ENCODE measurements at places on chromosomes 1 and 21.

- DNase-seq = no peak
These were observed 251.4 kb upstream of the SNX7 start for GRCh38 chr1:98410082-98410481.

DNA sequence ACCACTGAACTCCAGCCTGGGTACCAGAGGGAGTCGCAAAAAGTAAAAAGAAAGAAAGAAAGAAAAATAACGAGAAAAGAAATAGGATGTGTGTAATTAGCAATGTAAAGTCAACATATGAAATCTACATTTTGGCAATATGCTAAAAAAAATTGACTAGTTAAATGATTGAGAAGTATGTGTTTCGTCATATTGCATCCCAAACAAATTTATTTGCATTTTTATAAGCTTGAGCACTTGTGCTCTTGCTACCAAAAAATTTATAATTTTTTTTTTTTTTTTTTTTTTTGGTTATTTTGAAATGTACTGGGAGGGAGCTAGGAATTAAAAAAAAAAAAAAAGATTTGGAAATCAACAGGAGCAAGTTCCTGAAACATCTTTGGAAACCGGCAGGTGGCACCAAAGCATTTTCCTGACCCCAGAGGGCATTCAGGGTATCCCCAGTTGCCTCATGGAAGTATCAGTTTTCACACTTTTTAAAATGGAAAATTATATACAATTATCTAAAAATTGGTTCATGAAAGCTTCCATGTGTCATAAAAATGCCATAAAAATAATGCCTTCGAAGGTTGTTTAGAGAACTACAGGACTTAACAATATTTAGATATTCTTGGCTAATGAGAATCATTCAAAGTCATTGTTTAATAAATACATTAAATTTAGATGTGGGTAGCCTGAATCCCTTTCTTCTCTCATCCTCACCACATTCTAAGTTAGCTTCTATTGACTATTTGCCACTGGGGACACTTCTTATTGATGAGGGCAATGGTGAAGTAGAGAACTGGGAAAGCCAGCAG is 4.8 kb upstream of the HEATR1 start:
- DNase-seq = no peak

DNA sequence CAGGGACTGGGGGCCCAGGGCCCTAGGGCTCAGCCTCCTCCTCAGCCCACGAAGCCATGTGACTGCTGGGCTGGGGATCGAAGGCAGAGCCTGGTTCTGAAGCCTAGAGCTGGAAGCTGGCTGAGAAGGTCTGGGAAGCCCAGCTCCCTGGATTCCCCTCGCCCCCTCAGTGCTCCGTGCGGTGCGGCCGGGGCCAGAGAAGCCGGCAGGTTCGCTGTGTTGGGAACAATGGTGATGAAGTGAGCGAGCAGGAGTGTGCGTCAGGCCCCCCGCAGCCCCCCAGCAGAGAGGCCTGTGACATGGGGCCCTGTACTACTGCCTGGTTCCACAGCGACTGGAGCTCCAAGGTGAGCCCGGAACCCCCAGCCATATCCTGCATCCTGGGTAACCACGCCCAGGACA is 9.1 kb downstream of the ADAMTSL4 start:
- no peak for DNase-seq

- DNase-seq = no peak
These were observed 44.4 kb upstream of the SCMH1 start for GRCh38 chr1:41286486-41286885.

DNA sequence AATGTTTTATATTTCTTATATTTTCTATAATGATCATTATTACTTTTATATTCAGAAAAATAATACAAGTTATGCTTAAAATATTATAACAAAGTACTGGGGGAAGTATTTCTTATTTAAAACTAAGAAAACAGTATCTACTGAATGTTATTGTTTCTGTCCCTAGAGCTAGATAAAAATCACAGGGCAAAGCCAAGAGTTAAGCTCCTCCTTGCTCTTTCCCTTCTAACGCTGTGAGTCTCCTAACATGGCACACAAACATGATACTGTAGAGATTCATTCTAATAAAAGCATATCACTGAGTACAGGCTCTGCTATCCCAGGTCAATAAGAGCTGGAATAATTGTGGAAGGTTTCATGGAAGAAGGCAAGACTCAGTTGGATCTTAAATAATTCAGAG is 53.4 kb downstream of the PTPN14 start:
- DNase-seq = no peak

DNA sequence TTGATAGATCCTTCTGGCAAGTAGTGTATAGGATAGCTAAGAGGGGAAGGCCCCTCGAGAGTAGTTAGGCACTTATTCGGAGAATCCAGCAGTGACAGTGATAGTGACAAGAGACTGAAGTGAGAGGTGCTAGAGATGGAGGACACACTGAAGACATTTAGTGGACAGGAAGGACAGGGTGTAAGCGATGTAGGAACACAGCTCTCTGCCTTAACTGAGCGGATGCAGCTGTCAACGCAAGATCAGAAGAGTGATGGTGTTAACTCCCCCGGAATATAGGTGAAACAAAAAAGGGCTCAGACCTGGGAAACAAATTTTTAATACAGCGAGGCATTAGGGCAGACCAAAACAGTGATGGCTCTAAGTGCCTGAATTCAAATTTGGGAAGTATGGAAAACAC is 15.8 kb downstream of the SOD1 start:
- no peak for DNase-seq

GRCh38 chr1:60068393-60069045 is 5.1 kb downstream of the C1orf87 start:
- no peak for DNase-seq

GRCh38 chr1:110114784-110115183 is 2.5 kb downstream of the UBL4B start:
- no peak for DNase-seq

DNA sequence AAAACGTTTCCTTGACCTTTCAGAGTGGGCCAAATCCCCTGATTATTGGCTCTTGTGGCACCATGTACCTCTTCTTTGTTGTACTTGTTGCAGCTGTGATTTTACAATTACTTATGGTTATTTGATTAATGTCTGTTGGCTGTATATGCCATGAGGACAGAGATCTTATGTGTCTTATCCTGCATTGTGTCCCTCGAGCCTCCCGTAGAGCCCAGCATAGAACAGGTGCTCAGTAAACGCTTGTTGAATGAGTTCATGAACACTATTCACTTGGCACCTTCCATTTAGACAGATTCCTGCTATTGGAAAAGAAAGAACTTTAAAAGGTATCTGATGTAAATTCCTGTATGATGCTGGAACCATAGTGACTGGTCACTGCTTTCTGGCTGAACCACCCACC is 48.4 kb downstream of the PGM1 start:
- DNase-seq = no peak

GRCh38 chr1:178951600-178951999 is 74.1 kb upstream of the FAM20B start:
- DNase-seq = no peak

DNA sequence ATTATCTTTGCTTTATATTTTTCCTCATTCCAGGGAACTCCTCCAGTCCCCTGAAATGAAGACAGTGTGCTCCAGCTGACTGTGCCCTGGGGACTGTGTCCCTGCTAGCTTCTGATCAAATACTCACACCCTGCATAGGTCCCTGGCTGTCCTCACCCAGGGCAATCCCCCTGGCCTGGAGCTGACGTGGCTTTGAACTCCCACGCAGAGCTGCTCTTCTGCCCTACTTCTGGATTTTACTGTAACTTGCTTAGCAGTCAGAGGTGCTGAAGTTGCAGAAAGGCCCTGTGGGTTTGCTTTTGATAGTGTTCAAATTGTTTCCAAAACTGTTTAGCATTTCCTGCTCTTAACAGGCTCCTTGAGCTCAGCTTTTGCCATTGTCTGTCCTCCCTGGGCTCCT is 186.5 kb downstream of the FASLG start:
- DNase-seq = peak; percentile 14

GRCh38 chr1:154171223-154171583 is 16.3 kb upstream of the NUP210L start:
- no peak for DNase-seq

DNA sequence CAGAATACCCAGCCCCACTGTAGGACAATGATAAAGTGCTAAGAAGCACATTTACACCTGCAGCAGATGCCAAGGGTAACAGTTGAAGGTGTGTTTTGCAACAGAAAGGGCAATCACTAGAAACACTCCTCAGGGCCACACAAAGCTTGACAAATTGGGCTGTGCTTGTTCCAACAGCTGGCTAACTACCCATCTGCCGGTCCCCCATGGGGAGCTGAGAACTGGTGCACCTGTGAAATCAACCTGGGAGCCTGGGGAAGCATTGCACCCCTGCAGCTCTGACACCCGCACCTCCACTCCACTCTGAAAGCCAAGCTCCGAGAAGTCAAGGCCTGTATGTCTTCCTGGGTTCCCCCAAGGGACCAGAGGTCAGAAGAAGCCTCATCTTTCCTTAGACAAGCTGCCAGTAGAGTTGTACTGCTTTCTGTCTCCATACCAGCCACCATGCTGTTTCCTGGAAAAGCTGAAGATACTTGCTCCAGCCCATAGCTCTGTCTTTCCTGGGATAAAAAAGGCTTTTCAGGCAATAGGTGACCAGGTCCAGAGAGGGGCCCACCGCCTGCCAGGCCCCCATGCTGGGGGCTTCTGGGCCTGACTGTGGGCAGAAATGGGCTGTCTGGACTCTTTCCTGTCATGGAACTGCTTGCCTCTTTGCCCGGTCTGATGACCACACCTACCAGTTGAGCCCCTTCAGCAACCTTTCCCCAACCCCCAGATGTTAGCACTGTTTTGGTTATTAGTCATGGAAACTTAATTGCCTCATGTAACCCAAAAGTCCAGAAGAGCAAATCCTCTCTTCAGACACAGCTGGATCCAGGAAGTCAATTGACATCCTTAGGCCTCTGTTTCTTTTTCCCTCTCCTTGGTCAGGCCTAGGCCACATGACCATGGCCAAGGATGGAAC is 93.6 kb downstream of the KIF14 start:
- no peak for DNase-seq

GRCh38 chr1:150235294-150235851 is 539 bp downstream of the ANP32E start:
- peak; percentile 12 for DNase-seq

GRCh38 chr1:204697893-204698292 is 12.4 kb upstream of the LRRN2 start:
- no peak for DNase-seq

DNA sequence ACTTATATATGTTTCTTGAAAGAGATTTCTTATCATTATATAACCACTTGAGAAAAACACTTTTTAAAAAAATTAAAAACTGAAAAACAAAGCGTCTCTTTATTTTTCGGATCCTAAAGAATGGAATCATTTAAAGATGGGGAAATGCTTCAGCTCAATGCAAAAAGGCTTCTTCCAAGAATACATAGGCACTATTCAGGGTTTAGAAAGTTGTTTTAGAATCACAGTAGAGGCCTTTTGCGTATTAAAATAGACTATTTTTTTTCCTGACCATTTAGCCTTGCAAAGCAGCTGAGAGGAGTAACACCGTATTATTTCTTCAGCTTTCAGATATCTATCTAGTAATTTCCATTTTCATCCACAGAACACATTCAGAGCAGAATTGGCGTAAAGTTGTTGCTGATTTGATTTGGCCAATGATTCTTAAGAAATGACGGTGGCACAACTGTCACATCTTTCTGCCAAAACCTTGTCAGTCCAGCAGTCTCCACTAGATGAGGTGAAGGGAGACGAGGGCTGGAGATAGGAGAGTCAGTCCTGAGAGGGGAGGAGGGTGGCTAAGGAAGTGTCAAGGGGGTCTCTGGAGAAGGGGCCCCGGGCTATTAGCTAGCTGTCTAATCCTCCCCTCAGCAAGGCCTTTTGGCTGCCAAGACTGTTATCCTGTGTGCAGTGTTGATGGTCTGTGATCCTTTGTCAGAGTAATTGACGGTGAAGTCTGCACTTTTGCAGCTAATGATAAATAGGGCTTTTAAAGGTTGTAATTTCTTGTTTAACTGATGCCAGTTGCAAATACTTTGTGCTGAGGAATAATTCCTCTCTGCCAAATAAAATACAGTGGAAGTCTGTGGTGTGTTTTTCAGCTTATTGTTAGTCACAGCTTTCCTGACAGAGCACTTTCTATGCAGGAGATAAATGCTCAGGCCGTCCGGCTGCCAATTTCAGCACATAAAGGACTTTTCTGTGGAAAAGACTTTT is 34.7 kb downstream of the PRRX1 start:
- DNase-seq = no peak

DNA sequence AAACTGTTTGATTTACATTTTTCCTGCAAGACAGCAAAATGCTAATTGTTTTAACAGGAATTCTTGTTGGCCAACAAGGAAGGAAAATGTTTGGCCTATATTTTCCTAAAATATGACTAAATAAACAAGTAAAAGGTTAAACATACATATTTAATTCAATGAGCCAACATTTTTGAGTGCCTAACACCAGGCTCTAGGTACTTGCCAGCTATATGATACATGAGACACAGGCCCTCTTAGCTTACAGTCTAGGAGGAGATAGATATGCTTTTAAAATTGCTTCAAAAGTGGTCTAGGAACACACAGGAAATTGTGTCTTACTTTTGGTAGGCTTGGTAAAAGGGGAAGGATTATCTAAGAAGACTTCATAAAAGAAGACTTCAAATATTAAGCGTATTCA is 50.9 kb downstream of the PIGK start:
- DNase-seq = no peak

DNA sequence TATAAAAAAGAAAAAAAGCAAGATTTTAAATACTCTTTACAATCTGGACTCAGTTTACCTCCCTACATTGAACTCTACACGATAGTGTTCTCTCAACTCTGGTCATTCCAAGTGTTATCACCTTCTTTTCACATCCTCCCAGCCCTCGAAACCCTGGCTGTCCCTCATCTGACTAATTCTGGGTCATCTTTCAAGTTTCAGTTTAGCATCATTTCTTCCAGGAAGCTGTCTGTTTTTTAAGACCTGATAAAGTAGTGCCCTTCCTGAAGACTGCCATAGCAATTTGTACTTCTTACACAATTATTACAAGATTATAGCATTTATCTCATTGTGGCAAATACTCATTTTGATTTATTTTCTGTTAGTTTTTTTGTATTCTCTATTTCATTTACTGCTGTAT is 1.2 kb downstream of the ALG14 start:
- no peak for DNase-seq

GRCh38 chr1:119885903-119886783 is 10.2 kb downstream of the ADAM30 start:
- peak; percentile 39 for DNase-seq

DNA sequence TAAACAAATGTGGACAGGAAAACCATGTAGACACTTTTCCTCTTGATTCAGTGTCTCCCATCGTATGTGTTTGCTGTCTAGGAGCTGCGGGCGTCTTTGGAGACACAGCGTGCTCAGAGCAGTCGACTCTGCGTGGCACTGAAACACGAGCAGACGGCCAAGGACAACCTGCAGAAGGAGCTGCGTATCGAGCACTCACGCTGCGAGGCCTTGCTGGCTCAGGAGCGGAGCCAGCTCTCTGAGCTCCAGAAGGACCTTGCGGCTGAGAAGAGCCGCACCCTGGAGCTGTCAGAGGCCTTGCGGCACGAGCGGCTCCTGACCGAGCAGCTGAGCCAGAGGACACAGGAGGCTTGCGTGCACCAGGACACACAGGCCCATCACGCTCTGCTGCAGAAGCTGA is 27.2 kb upstream of the DIP2A start:
- DNase-seq = no peak

- DNase-seq = no peak
These were observed at the start of gene LHX4 for GRCh38 chr1:180229483-180230415. LHX4 (plus strand) TSS chr1:180230264; CDS start chr1:180230530, 266 bp downstream.
